Smooth muscle cell of the pulmonary artery (primary cell): ENCODE measurements at places on chromosomes 13 and 19. TPM values are rescaled to one million over a fixed set of nuclear protein-coding genes. Genes with fewer than 3 reads are reported as not detected.

The KISS1R gene
- not detected in 2 replicates for total RNA-seq

The TYROBP gene
- not detected in 2 replicates for total RNA-seq

The REEP6 gene
- 1.0 and 2.1 TPM in 2 replicates for total RNA-seq

The TSHZ3 gene
- total RNA-seq = 9.0 and 14.7 TPM in 2 replicates

The KLK8 gene
- not detected in 2 replicates for total RNA-seq

The MIA gene
- 0.33 TPM in 1 of 2 replicates, not detected in the other for total RNA-seq

The FXYD5 gene
- total RNA-seq = 29.7 and 48.7 TPM in 2 replicates

The AMH gene
- total RNA-seq = 0.52 and 1.3 TPM in 2 replicates
